Activated CD8-positive, alpha-beta T cell treated with anti-CD3 and anti-CD28 coated beads for 36 hours (primary cell): ENCODE measurements at places on chromosomes 12 and 14.

DNA sequence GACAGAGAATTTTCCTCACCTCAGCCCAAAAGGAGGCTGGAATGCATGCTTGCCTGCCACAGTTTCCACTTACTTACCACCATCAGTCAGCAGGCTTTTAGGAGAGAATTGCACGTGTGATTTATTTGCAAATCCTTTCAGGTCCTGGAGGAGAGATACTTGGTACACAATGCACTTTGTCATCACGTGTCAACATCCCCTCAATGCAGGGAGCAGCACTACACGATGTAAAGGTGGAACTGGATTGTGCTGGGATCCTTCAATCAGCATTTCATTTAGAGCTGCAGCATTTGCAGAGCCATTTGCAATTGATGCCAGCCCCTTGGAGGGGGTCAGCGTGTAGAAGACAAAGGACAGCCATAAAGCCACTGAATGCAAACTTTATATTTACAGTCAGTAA is 218.1 kb downstream of the GLT1D1 start:
- H3K4me1 ChIP-seq, result no peaks in the 10 kb centered on the region
- H3K4me3 ChIP-seq, result no peak overlapping the region
- H3K27me3 ChIP-seq, result no peaks in the 10 kb centered on the region
- no peak for DNase-seq
- no peak overlapping the region for H3K27ac ChIP-seq
- no peaks in the 10 kb centered on the region for H3K36me3 ChIP-seq

DNA sequence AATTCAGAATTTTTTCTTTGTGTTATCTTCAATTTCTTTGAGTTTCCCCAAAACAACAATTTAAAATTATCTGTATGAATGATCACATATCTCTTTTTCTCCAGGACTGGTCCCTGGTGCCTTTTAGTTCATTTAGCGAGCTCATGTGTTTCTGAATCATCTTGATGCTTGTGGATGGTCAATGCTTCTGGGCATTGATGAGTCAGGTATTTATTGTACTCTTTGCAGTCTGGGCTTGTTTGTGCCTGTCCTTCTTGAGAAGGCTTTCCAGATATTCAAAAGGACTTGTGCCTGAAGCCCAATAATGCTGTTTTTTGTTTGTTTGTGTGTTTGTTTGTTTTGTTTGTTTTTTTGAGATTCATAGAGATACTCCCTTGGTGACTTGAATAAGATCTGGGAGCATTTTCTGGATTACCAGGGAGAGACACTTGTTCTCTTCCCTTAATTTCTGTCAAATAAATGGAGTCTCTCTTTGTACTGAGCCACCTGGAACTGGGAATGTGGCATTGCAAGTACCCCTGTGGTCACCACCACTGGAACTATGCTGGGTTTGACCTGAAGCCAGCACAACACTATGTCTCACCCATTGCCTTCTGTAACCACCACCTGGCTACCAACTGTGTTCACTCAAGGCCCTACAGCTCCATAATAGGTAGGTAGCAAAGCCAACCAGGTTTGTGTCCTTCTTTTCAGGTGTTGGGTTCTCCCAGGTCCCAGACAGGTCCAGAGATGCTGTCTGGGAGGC is 56.3 kb downstream of the SLC6A15 start:
- H3K36me3 ChIP-seq, result no peaks in the 10 kb centered on the region
- no peak overlapping the region for H3K4me3 ChIP-seq
- H3K4me1 ChIP-seq, result no peaks in the 10 kb centered on the region
- H3K27me3 ChIP-seq, result peaks cover 1% of the 10 kb centered on the region
- no peak for DNase-seq

- no peak for DNase-seq
- H3K4me3 ChIP-seq, result no peak overlapping the region
- peaks cover 3% of the 10 kb centered on the region for H3K4me1 ChIP-seq
- H3K27ac ChIP-seq, result no peak overlapping the region
- H3K27me3 ChIP-seq, result peaks cover 1% of the 10 kb centered on the region
- H3K36me3 ChIP-seq, result no peaks in the 10 kb centered on the region
These were observed 1003.6 kb downstream of the TMEM121 start for GRCh38 chr14:106530031-106530422.

- peaks cover 35% of the 10 kb centered on the region for H3K36me3 ChIP-seq
- no peaks in the 10 kb centered on the region for H3K27me3 ChIP-seq
- no peak overlapping the region for H3K4me3 ChIP-seq
- no peak for DNase-seq
- H3K4me1 ChIP-seq, result peaks cover 4% of the 10 kb centered on the region
These were observed 71.3 kb downstream of the SYNE3 start for GRCh38 chr14:95445161-95445560.

DNA sequence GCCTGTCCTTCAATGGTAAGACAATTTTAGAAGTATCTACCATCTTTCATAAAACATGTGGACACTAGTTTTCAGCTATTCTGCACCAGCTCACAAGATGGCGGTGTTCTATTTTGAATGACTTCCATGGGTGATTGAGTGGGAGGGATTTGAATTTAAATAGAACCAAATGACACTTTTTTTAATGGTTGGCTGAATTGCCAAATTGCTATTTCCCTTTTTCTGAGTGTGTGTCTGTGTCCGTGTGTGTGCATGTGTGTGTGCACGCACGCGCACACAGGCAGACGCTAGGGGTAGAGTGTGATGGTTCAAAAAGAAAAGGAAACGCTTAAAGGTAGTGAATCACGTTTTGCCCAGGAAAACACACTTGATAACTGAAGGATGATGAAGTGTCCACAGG is 362.6 kb downstream of the DAD1 start:
- peak overlapping the region; percentile 75 for H3K27ac ChIP-seq
- peak overlapping the region; percentile 68 for H3K4me3 ChIP-seq
- H3K36me3 ChIP-seq, result peaks cover 3% of the 10 kb centered on the region
- peaks cover 13% of the 10 kb centered on the region for H3K4me1 ChIP-seq
